ENCODE measurements at places on chromosomes 4 and X. TPM values are rescaled to one million over a fixed set of nuclear protein-coding genes. Genes with fewer than 3 reads are reported as not detected.

Gene JADE3
- total RNA-seq = 1.8 TPM

GRCh38 chr4:168549143-168549542 is 52.3 kb downstream of the PALLD start:
- DNase-seq = no peak

DNA sequence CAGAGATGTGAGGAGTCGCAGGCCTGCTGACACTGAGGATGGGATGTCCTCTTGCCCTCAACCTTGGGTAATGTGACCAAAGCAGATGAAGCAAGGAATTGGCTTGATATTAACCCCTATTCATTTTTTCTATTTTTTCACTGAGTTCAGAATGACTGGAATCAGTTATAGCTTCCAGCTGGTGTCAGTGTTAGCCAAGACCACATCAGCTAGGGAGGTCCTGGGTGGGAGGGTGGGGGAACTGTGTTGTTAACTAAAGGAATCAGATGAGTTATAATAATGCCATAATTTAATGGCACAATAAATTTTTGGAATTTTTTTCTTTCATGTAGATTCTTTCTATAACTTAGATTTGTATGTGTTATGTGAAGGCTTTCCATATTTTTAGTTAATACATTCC is 91.9 kb downstream of the EGF start:
- DNase-seq = no peak

DNA sequence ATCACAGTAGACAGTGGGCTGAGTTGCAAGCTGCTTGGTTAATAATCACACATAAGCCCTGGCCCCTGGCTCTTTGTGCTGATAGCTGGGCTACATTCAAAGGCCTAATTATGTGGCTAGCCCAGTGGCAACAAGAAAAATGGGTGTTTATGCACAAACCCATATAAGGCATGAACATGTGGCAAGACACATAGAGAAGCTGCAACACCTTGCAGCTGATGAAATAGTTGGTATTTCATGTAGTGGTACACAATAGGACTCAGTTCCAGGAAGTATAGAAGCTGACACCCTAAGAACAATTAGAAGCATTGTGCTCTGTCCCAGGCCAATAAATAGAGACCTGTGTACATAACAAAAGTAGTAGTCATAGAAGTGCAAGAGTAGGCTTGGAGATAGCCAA is 14.6 kb upstream of the ZNF630 start:
- no peak for DNase-seq

- peak; percentile 22 for DNase-seq
Measured at GRCh38 chrX:22165732-22166457, 106.8 kb upstream of the CBLL2 start.

DNA sequence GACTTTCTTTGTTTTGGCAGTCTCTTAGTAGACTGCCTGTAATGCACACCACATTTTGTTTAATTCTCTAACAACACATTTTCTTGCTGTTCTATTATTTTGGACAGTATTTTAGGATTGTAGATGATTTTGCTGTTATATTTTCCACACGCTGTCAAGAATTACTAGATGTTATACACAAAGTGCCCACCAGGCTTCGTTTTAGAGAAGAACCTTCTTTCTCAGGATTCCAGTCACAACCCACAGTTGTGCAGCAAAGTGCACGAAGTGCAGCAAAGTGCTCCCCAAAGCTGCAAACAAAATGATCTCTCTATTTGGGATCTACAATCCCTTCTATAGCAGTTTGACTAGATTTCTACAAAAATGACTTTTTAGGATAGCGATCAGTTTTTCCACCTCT is 2.4 kb downstream of the ZNF141 start:
- no peak for DNase-seq

DNA sequence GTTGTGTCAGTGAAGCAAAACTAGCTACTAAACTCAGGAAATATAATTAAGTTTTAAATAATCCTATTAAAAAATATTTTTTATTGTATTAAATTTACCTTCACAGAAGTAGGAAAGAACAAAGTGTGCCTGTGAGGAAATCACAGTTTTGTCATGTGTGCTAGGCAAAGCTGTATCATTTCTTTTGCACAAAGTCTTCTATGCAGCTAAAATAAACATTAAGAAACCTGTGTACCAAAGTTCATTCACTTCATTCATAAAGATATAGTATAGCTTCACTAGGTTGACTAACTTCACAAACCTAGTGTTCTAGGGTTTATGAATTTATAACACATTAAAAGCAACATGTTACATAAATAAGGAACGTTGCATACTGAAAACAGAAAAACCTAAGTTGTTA is 131.0 kb downstream of the PDS5A start:
- no peak for DNase-seq

- DNase-seq = peak; percentile 11
Measured at GRCh38 chr4:124596816-124597215, 115.7 kb downstream of the ANKRD50 start.

- no peak for DNase-seq
Measured at GRCh38 chr4:152028131-152028530, 267.3 kb upstream of the GATB start.

GRCh38 chrX:118392716-118393115 is 46.8 kb downstream of the WDR44 start:
- DNase-seq = no peak

DNA sequence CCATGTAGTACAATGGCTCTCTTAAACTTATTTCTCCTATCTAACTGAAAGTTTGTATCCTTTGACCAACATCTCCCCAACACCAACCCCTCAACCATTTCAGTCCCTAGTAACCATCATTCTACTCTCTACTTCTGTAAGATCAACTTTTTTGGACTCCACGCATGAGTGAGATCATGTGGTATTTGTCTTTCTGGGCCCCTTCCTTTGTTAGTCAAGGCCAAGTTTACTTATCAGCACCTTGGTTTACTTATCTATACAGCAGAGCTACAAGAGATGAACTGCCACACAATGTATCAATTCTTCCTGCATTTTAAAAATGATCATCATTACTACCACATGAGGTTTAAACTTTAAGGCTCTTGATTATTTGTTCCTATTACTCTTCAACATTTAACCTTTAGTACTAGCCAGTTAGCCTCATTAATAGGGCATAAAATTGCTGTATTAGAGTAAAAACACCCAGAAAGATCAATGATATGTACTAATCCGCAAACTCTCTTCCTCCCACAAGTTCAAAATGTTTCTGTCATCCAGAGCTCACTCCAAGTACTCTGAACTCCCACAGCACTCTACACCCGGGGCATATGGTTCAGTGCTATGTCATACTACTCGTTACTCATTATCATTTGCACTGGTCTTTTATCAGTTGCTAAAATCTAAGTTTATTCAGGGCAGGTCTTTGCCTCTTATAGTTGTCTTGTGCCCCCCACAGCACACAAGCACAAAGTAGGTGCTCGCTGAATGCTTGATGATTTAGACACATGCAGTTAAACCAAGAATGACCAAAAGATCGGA is 145.7 kb upstream of the ADAMTS3 start:
- no peak for DNase-seq

Gene MAGEC2
- not detected for total RNA-seq

GRCh38 chrX:73448379-73448778 is 1.5 kb downstream of the CDX4 start:
- no peak for DNase-seq

DNA sequence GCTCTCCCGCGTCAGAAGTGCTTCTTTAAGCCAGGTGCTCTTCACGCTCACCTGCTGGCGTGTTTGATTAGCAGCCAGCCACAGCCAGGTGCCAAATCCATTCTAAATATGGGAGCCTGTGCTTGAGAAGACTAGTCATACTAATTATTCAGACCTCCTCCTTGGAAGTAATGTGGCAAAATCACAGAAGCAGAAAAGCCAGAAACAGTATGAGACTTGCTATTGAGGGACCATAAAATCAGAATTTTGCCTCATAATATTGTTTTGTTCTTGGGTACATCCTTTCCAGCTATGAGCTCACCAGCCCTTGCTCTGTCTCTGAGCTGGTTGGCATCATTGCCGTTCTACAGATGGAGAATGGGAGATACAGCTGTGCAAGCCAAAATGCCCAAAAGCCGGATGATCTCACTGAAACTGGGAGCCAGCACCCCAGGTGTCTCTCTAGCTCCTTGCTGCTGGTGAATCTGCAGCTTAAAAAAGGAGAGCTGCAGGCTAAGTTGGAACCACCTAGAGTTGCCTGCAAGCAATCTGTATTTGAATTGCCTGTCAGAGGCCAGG is 205.4 kb downstream of the SHROOM3 start:
- DNase-seq = no peak

DNA sequence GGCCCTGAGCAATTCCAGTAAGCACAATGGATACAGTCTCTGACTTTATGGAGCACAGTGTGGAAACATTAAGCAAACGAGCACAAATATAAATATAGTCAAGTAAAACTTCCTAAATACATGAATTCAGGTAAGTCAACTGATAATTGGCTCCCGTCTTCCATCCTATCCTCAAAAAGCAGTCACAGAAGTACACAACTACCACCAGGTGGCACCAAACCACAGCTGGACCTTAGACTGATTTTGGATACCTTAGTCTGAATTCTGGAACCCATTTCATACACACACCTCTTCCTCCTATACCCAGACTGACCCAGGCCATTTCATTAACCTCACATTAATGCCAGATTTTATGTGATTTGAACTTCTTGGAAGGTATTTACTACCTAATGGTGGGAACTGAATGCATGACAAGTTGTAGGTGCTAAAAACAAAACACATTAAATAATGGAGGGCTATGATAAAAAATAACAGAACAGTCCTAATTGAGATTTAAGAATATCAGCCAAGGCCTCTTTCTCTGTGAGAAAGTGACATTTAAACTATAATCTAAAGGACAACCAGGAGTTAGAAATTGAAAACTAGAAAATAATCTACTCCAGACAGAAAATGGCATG is 77.5 kb downstream of the ELF2 start:
- peak; percentile 73 for DNase-seq

Gene MAGEC1
- not detected for total RNA-seq

DNA sequence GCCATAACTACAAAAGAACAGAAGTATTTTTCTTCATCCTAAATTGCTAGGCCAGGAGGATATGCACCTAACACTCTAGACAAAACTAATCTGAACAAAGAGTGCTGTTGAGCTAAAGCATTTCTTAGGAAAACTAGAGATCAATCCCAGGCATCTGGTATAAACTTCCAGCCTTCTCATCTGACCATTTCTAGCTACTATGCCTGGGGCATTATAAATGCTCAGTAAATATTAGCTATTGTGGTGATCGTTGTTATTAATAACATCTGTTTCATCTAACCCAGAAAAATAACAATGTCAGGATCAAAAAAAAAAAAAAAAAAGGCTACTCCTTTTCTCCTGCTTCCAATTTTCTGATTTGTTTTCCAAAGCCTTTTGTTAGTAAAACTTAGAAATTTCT is 7.7 kb upstream of the SLC10A6 start:
- no peak for DNase-seq

Gene GLUD2
- 0.34 TPM for total RNA-seq

Gene TTC29
- total RNA-seq = 0.19 TPM

DNA sequence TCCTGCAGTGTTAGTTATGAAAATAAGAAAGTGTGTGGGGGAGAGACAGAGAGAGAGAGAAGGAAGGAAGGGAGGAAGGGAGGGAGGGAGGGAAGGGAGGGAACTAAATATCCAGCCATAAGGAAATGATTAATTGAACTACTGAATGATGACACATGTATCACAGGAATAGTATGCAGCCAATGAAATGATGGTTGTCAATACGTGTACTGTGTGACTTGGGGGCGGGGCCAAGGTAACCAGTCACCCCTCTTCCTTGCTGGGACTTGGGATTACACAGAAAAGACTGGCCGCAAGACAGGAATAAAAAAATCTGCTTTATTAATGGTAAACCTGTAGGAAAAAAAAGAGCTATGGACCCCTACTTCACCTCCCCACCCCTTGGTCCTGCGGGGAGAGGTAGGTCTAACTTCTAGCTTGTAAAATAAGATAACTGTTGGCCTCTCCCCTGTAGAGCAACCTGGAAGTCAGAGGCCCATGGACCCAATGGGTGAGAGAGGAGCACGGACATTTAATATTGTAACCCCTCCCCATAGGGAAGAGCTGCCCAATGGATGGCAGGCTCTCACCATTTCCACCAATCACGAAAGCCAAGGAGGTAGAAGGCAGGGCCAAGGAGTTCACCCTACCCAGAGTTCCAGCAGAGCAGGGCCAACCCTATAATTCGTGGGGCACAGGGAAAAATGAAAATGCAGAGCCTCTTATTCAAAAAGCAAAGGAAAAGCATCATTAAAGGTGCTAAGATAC is 7.4 kb downstream of the PPP2R2C start:
- DNase-seq = no peak

- DNase-seq = no peak
Measured at GRCh38 chr4:88108747-88109122, 49.7 kb downstream of the ABCG2 start.

Gene SPACA5
- total RNA-seq = not detected

DNA sequence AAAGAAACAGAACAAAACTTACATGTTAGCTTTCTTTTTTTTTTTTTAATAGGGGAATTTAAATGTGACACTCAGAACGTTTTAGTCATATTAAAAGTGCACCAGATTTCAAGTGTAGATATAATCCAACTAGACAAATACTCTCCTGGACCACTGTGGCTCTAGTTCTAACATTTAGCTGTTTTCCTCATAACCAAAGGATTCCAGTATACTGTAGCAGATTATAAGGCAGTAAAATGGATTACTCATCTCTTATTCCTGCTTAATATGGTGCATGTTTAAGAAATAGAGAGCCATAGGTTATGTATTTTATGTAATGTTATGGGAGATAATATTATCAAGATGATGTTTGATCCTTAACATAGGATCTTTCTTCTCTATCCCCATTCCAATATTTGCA is 1339.5 kb upstream of the AGA start:
- no peak for DNase-seq

GRCh38 chr4:153064571-153064970 is 128.4 kb downstream of the FHDC1 start:
- DNase-seq = no peak

DNA sequence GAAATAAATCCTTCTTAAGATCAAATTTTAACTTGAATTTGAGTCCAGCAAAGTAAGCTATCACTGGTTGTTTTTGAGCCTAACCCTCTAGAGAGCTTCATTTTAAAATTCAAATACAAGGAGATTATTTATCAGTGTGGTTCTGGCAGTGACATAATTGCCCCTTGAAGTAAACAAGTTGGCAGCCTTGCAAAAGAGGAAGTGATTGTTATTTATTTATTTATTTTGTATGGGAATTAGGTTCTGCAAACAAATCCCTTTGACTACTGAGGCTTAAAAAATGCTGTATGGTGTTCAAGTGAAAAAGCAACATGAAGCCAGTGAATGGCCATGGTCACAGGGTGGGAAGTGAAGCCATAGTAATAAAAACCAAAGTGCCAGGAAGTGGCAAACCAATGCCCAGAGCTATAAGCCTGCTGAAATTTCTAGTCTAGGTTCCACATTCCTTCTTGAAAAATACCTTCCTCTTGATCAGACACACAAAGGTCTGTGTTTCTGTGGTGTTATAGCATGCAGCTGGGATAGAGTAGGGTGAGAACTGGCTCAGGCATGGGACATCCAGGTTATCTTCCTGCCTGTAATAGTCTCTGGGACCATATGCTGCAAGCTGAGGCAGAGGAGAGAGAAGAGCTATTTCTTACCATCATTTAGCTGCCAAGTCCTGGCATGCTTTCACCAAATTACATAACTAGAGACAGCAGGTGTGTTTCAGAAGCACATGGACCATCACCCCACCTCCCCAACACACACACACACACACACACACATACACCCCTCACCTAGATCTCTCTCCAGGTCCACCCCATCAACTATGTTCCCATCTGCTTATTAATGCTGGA is 47.1 kb upstream of the TSPAN7 start:
- no peak for DNase-seq

All from LHCN-M2 (cell line).